ENCODE measurements at places on chromosomes 5 and 9.

GRCh38 chr9:105318729-105319191, 74.3 kb downstream of the SLC44A1 start:
- H3K27me3 ChIP-seq = no peaks in the 10 kb centered on the region
- peak overlapping the region; percentile 53 for H3K27ac ChIP-seq
- H3K36me3 ChIP-seq = no peaks in the 10 kb centered on the region

DNA sequence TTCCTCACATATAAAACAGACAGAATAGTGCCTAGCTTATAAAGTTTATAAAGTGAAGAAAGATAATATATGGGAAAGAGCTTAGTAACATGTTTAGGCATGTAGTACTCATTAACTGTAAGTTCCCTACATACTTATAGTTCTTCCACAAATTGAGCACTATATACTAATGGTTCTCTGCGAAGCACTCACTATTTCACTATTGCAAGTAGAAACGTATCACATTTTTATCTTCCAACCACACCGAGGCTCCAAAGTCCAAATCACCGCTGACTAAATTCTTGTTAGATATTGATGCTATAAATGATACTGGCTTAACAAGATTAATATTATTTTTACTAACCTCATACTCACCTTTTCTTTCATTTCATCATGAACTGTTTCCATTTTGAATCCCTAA, 61.0 kb downstream of the FBXW11 start:
- DNase-seq = no peak
- H3K4me3 ChIP-seq = no peak overlapping the region
- no peaks in the 10 kb centered on the region for H3K36me3 ChIP-seq
- no peaks in the 10 kb centered on the region for H3K27me3 ChIP-seq

GRCh38 chr9:23850242-23850689, 24.2 kb upstream of the ELAVL2 start:
- no peak overlapping the region for H3K27ac ChIP-seq
- no peaks in the 10 kb centered on the region for H3K4me1 ChIP-seq
- H3K27me3 ChIP-seq = peaks cover 9% of the 10 kb centered on the region

DNA sequence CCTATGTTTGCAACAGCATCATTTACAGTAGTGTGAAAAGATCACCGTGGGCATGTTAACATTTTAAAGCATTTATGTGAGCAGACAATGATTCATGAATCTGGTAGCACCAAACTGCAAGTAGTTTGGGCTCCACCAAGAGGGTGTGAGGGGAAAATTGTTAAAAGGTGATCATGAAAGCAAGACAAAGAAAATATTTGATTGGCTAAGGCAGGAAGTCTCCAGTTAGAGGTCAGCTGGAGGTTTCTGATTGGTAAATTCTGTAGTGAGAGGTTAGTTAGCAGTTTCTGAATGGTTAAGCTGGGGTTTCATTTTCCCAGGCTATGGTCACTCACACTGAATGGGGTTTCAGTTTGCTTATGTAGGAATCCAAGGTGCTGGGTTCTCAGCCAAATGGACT, 13.5 kb upstream of the DRD1 start:
- no peak overlapping the region for H3K4me3 ChIP-seq
- H3K27ac ChIP-seq = no peak overlapping the region
- H3K27me3 ChIP-seq = no peaks in the 10 kb centered on the region
- H3K36me3 ChIP-seq = no peaks in the 10 kb centered on the region
- no peak for DNase-seq
- no peaks in the 10 kb centered on the region for H3K4me1 ChIP-seq

DNA sequence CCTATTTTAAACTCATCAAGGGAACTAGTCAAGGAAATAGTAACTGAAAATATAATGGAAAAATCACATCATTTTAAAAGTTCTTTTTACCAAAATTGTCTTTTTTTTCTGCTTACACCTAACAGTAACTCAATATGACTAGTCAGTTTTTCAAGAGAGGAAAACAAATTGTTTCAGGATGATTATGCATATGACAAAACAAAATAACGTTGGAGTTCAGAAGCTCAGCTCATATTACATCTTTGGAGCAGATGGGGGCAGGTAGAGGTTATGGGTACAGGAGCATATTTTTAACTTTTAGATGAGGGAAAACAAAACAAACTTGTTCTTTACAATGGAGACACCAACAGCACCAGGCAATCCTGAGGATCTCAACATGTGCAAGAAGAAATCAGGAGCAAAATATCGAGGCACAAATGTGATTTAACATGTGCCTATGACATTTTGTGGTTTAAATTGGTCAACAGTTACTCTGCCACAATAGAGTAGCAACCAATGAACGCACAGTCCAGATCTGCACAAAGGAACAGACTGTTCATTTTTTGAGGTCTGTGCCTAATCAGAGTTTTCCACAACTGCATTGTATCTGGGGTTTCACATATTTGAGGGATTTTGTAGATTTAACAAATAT, 659.0 kb downstream of the ANXA1 start:
- no peaks in the 10 kb centered on the region for H3K36me3 ChIP-seq
- no peaks in the 10 kb centered on the region for H3K27me3 ChIP-seq
- H3K27ac ChIP-seq = no peak overlapping the region

DNA sequence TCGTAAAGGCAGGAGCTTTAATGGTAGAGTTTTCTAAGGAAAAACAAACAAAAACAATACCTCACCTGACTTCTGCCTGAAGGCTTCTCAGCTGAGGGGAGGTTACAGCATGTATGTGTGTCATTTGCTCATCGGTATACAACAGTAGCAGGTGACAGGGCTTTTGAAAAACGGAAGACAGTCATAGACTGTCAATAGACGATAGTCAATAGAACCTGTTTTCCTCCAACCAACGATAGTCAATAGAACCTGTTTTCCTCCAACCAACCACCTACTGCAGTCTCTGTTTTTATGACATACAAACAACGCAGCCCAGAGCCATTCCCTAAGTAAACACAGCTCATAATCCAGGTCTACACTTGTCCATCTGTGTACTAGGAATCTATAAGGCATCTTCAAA, 74.6 kb downstream of the RETREG1 start:
- peaks cover 22% of the 10 kb centered on the region for H3K4me1 ChIP-seq
- H3K27me3 ChIP-seq = no peaks in the 10 kb centered on the region
- no peak overlapping the region for H3K27ac ChIP-seq
- no peaks in the 10 kb centered on the region for H3K36me3 ChIP-seq

DNA sequence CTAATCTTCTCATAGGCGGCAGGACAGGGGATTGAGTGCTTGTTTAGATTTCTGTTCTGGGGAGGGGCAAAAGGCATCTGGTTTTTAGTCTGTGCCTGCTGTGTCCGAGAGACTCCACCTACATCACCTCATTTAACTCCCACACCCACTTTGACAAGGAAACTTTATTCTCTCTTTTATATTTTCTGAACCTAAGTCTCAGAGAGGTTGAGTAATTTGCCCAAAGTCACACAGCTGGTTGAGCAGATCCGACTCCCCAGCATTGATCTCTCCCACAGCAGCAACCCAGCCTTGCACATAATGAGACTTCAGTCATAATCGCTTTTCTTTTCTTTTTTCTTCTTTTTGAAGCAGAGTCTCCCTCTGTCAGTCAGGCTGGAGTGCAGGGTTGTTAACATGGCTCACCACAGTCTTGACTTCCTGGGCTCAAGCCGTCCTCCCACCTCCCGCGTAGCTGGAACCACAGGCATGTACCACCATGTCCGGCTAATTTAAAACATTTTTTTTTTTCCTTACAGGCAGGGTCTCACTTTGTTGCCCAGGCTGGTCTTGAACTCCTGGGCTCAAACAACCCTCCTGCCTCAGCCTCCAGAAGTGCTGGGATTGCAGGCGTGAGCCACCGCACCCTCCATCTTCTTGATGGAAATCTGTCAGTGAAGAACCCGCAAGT, 36.5 kb upstream of the ANKRD33B start:
- no peaks in the 10 kb centered on the region for H3K4me1 ChIP-seq
- DNase-seq = no peak
- no peaks in the 10 kb centered on the region for H3K36me3 ChIP-seq
- H3K27ac ChIP-seq = no peak overlapping the region

GRCh38 chr5:180454752-180455151, 39.4 kb upstream of the CNOT6 start:
- H3K4me1 ChIP-seq = no peaks in the 10 kb centered on the region
- H3K27ac ChIP-seq = no peak overlapping the region
- no peak for DNase-seq
- no peak overlapping the region for H3K4me3 ChIP-seq

GRCh38 chr5:95027775-95028174, 257.1 kb downstream of the MCTP1 start:
- no peak overlapping the region for H3K27ac ChIP-seq
- H3K27me3 ChIP-seq = no peaks in the 10 kb centered on the region
- H3K4me1 ChIP-seq = no peaks in the 10 kb centered on the region
- DNase-seq = no peak

DNA sequence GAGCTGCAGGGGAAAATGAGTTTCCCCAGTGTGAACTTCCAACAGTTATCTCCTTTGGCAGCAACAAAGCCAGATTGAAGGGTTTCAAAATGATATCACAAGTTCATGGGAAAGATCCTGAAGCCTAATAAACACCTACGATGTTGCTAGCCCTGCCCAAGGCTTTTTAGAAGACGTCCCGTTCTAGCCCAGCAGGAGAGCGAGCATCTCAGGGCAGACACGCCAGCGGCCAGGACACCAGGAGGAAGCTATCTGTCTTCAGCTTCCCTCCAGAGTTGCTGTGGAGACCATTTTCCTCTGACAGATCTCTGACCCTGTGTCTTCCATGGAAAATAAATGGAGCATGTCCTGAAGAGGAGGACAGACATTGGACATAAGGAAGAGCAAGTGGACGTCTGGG, 98.4 kb downstream of the FBXO38 start:
- H3K27ac ChIP-seq = no peak overlapping the region
- DNase-seq = no peak
- no peak overlapping the region for H3K4me3 ChIP-seq
- H3K27me3 ChIP-seq = no peaks in the 10 kb centered on the region

GRCh38 chr9:104686081-104686480, 8.2 kb upstream of the OR13D1 start:
- no peak for DNase-seq
- H3K27me3 ChIP-seq = no peaks in the 10 kb centered on the region
- H3K4me3 ChIP-seq = no peak overlapping the region
- no peaks in the 10 kb centered on the region for H3K36me3 ChIP-seq
- H3K27ac ChIP-seq = no peak overlapping the region
- H3K4me1 ChIP-seq = no peaks in the 10 kb centered on the region

GRCh38 chr9:5832071-5832537, 813 bp downstream of the ERMP1 start:
- H3K4me3 ChIP-seq = peak overlapping the region; percentile 89
- DNase-seq = no peak
- H3K36me3 ChIP-seq = no peaks in the 10 kb centered on the region
- H3K27me3 ChIP-seq = no peaks in the 10 kb centered on the region
- H3K4me1 ChIP-seq = peaks cover 3% of the 10 kb centered on the region
- H3K27ac ChIP-seq = peak overlapping the region; percentile 90

DNA sequence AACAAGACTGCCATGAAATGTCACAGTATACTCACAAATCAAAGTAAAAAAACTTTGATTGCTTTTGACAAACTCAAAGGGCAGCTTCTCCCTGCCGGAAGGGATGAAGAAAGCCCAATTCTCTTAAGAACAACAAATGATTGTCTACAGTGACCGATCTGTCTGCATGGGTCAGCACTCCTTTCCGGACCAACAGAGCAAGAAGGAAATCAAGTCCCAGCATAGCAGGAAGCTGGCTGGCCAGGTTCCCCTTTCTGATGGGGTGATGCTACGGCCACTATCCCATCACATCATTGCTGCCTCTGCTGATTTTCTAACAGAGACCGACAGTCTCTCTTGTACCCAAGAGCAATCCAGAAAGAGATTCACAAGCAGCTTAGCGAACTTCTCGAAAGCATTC, 692 bp downstream of the C1QTNF3 start:
- peak; percentile 71 for DNase-seq
- no peaks in the 10 kb centered on the region for H3K36me3 ChIP-seq
- H3K4me1 ChIP-seq = peaks cover 4% of the 10 kb centered on the region
- H3K27me3 ChIP-seq = no peaks in the 10 kb centered on the region
- no peak overlapping the region for H3K4me3 ChIP-seq

Measured in kidney (tissue), 22 donors.